ENCODE measurements at places on chromosomes 3 and 15. TPM values are rescaled to one million over a fixed set of nuclear protein-coding genes. Genes with fewer than 3 reads are reported as not detected.

DNA sequence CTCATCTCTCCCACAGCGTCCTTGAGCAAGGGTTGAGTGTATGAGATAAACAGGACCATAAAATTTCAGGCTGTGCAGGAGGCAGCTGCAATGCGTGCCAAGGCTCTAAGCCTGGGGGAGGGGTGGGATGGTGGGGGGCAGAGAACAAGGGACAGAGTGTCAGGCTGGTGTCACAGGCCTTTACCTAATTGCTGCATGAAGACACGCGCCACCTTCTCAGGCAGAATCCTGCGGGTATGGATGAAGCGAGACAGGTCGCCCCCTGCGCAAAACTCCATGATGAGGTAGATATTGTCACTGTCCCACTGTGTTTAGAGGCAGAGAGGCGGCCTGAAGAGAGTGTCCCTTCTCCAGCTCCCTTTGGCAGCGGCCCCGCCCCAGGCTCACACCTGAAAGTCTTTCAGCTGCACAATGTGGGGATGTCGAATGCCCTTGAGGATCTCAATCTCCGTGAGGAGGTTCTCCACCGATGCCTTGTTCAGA is 1.0 kb downstream of the ULK3 start:
- no peak for DNase-seq
- H3K27ac ChIP-seq, result no peak overlapping the region
- peaks cover 15% of the 10 kb centered on the region for H3K4me1 ChIP-seq
- H3K4me3 ChIP-seq, result peak overlapping the region; percentile 94
- H3K27me3 ChIP-seq, result no peaks in the 10 kb centered on the region

GRCh38 chr3:51961602-51962569 is 5.4 kb downstream of the PCBP4 start:
- no peaks in the 10 kb centered on the region for H3K27me3 ChIP-seq
- DNase-seq, result no peak
- peaks cover 3% of the 10 kb centered on the region for H3K36me3 ChIP-seq
- H3K27ac ChIP-seq, result no peak overlapping the region

SPTSSB gene
- total RNA-seq, result 0.74 TPM

DNA sequence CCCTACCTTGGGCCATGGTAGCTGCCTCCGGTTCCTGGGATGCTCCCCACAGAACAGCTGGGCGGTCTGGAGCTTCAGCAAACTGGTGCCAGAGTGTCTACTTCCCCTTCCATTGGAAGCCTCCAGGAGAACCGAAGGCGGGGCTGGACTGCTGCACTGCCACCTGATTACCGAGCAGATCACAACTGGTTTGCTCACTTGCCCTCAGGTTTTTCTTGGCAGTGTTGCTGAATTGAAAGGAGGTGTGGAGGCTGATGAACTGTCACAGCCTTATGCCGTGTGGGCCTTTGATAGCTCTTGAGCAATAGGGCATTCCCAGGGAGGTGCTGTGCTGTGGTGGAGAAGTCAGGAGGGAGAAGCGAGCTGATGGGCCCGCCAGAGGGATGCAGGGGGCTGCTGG is at the start of gene TGM5:
TGM5 (minus strand) TSS at position 95 of the 400 bp plus-strand sequence; CDS start at position 16, 79 bp downstream.
- no peaks in the 10 kb centered on the region for H3K4me1 ChIP-seq
- no peak within 1 kb of the TSS for H3K27ac ChIP-seq
- no peak for DNase-seq
- H3K4me3 ChIP-seq, result no peak within 1 kb of the TSS
- no peaks in the 10 kb centered on the region for H3K36me3 ChIP-seq

CACNA2D3 gene
- total RNA-seq, result 2.8 TPM

CAPN7 gene
- 41.7 TPM for total RNA-seq

DNA sequence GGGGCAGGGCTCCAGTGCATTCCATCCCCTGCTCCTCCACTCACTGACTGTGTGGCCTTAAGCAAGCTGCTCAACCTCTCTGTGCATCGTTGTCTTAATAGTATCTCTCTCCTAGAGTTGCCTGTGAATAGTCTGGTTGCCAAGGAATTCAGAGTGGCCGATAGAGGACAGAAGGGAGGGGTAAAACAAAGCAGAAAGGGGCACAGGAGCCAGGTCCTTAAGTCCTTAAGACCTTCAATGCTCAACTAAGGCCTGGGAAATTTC is 13.7 kb upstream of the CYP11A1 start:
- no peak overlapping the region for H3K27ac ChIP-seq
- H3K27me3 ChIP-seq, result no peaks in the 10 kb centered on the region
- peaks cover 22% of the 10 kb centered on the region for H3K4me1 ChIP-seq

GRCh38 chr15:25543196-25543595 is 104.4 kb upstream of the UBE3A start:
- no peak for DNase-seq
- H3K4me1 ChIP-seq, result peaks cover 7% of the 10 kb centered on the region
- H3K36me3 ChIP-seq, result no peaks in the 10 kb centered on the region
- no peak overlapping the region for H3K27ac ChIP-seq
- H3K4me3 ChIP-seq, result no peak overlapping the region

- no peak for DNase-seq
- H3K4me3 ChIP-seq, result no peak overlapping the region
- H3K4me1 ChIP-seq, result no peaks in the 10 kb centered on the region
- no peaks in the 10 kb centered on the region for H3K27me3 ChIP-seq
- H3K36me3 ChIP-seq, result peaks cover 48% of the 10 kb centered on the region
- no peak overlapping the region for H3K27ac ChIP-seq
These were observed 24.9 kb downstream of the ZMAT3 start for GRCh38 chr3:179046497-179047353.

- H3K4me1 ChIP-seq, result peaks cover 6% of the 10 kb centered on the region
- peak overlapping the region; percentile 70 for H3K27ac ChIP-seq
- no peak for DNase-seq
- H3K27me3 ChIP-seq, result no peaks in the 10 kb centered on the region
- no peak overlapping the region for H3K4me3 ChIP-seq
These were observed 9.1 kb downstream of the BCL2L10 start for GRCh38 chr15:52103217-52104207.

- no peak overlapping the region for H3K27ac ChIP-seq
- no peaks in the 10 kb centered on the region for H3K4me1 ChIP-seq
- no peaks in the 10 kb centered on the region for H3K27me3 ChIP-seq
- H3K4me3 ChIP-seq, result no peak overlapping the region
- no peak for DNase-seq
These were observed 67.3 kb downstream of the ATG7 start for GRCh38 chr3:11339541-11339940.

Data from mesothelial cell of epicardium (in vitro differentiated cells).